ENCODE measurements at places on chromosomes 5 and 9.

DNA sequence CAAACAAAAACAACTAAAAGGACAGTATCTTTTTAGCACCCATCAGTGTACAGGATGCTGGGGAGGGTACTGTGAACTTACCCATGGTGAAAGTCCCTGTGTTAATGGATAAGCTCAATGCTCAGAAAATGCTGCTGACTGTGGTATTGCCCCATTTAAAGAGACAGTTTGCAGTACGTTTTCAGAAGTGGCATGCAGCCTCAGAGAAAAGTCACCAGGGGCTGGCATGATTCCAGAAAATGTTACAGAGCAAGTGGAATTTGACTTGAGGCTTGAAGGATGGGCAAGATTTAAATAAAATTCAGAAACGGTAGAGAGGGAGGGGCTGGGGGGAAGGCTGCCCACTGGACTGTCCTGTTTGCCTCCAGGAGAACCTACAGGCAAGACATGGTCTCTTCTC lies 7.2 kb downstream of the S1PR3 start:
- H3K27me3 ChIP-seq = peaks cover 26% of the 10 kb centered on the region
- peaks cover 3% of the 10 kb centered on the region for H3K4me1 ChIP-seq
- no peaks in the 10 kb centered on the region for H3K36me3 ChIP-seq
- H3K27ac ChIP-seq = no peak overlapping the region
- DNase-seq = no peak
- no peak overlapping the region for H3K4me3 ChIP-seq

DNA sequence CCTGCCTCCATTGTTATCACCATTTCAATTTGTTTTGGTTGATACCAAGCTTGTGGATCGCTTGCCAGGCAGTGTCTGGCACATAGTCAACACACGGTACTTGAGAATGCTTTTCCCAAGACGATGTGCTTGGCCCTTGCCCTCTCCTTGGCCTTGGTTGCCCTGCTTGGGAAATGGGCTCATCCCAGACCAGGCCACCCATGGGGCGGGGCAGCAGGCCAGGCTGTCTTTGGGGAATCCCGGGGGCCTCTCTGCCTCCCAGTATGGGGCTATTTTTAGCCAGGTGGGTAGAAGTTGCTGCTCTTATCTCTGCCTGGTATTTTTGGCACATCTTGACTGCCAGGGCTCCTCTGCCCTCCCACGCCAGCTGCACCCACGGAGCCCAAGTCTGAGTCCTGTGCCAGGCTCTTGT lies 49.9 kb downstream of the LMX1B start:
- DNase-seq = no peak
- no peaks in the 10 kb centered on the region for H3K36me3 ChIP-seq
- H3K27ac ChIP-seq = no peak overlapping the region
- no peak overlapping the region for H3K4me3 ChIP-seq
- H3K27me3 ChIP-seq = peaks cover 25% of the 10 kb centered on the region

DNA sequence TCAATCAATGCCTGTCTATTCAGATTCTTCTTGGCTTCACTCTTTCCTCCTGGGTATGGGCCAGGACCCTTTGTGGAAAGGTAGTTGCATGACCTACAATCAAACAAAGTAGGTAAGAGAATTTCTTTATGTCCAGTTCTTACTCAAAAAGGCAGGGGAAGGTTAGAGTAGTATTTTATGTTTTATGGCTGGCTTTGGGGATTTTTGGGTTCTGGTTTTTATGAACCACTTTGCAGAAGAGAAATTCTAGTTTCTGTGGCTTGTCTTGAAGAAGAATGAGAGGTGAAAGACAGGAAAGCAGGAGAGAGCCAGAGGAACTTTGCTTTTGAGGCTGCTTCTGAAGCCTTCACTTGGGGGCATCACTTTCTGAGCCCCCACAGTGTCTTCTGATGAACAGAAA lies 14.7 kb upstream of the CRHBP start:
- H3K36me3 ChIP-seq = no peaks in the 10 kb centered on the region
- peaks cover 20% of the 10 kb centered on the region for H3K27me3 ChIP-seq
- no peak overlapping the region for H3K4me3 ChIP-seq
- H3K27ac ChIP-seq = peak overlapping the region; percentile 37

DNA sequence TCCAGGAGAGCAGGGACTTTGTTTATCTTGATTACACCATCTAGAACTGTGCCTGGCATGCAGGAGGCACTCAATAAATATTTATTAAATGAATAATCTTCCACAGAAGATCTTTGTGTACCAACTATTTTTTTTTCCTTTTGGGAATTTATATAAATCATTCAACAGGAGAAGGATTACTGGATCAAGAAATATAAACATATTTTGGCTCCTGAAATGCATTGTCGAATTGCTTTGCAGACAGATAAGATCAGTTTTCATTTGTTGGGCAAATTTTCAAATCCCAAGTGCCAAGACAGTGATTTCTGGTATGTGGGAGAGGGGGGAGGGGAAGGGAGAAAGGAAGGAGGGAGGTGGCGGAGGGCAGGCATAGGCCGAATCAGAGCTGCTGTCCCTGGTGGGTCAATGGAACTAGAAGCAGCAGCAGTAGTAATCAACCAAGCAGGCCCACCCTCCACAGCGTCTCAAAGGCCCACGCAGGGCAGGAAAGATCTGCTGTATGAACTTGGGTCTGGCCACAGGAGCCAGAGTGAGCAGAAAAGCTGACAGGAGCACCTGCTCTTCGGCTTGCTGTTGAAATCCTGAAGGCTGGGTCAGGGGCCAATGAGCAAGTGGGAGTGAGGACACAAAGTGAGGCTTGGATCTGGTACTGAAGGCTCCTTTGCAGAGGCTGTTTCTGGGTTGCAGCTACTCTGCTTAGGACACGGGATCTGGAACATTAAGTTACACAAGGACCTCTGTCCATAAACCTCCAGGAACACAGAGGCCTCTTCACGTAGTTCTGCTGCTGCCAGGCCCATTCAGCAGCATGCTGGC lies 15.8 kb upstream of the TRAF1 start:
- peaks cover 5% of the 10 kb centered on the region for H3K4me1 ChIP-seq
- no peaks in the 10 kb centered on the region for H3K27me3 ChIP-seq
- no peaks in the 10 kb centered on the region for H3K36me3 ChIP-seq
- H3K4me3 ChIP-seq = no peak overlapping the region
- H3K27ac ChIP-seq = no peak overlapping the region

- H3K27ac ChIP-seq = no peak overlapping the region
- no peak for DNase-seq
- no peaks in the 10 kb centered on the region for H3K27me3 ChIP-seq
- H3K4me3 ChIP-seq = no peak overlapping the region
- H3K36me3 ChIP-seq = no peaks in the 10 kb centered on the region
Observed at GRCh38 chr9:28378231-28378630, 805.0 kb upstream of the C9orf72 start.

DNA sequence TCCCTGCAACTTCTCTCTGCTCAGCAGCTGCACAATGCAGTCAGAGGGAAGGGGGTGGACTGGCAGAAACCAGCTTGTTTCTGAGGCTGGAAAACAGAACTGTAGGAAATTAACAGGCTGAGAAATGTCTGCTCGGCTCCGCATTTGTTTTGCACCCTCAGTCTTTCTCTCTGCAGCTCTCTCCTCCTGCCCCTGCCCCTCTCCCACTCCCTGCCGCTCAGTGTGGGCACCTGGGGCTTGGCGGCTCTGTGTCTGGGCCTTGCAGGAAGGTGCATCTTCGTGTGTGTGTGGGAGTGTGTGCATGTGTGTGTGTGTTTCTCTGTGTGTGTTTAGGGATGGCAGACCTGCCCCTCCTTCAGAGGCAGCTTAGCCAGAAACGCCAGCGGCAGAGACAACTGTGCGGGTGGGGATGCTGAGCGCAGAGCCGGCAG lies 53.0 kb downstream of the PCDH1 start:
- H3K4me3 ChIP-seq = no peak overlapping the region
- no peak overlapping the region for H3K27ac ChIP-seq
- H3K4me1 ChIP-seq = peaks cover 15% of the 10 kb centered on the region
- peaks cover 16% of the 10 kb centered on the region for H3K27me3 ChIP-seq
- DNase-seq = no peak
- no peaks in the 10 kb centered on the region for H3K36me3 ChIP-seq

- no peaks in the 10 kb centered on the region for H3K36me3 ChIP-seq
- H3K4me1 ChIP-seq = no peaks in the 10 kb centered on the region
- no peak overlapping the region for H3K4me3 ChIP-seq
- no peak overlapping the region for H3K27ac ChIP-seq
- DNase-seq = no peak
Observed at GRCh38 chr5:96326902-96327301, 106.1 kb downstream of the PCSK1 start.

DNA sequence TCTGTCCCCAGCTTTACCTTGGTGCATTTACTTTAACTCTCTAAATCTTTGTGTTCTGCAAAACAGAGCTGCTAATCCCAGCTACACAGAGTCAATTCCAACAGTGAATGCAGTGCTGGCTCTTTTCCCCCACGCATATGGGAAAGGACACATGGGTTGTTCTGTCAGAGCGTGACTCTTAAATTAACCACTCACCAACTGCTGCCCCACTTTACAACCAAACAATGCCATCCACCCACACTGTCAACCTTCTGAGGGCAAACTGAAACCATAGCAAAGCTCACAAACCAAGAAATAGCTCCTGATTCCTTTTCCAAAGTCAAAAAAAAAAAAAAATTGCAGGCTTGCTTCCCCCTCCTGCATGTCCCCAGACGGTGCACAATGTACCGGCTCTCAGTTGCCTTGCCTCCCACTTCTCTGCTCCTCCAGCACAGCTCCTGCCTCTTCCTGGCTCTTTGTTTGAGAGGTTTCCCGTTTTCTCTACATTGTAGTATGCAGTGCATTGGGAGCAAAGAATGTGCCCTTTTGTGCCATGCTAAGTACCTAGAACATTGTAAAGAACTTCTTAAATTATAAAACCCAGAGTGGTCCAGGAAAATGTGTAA lies 151.5 kb upstream of the DAPK1 start:
- no peaks in the 10 kb centered on the region for H3K36me3 ChIP-seq
- H3K4me1 ChIP-seq = no peaks in the 10 kb centered on the region
- no peak overlapping the region for H3K4me3 ChIP-seq
- no peak for DNase-seq

GRCh38 chr9:104345061-104345460 lies 159.0 kb upstream of the OR13F1 start:
- no peaks in the 10 kb centered on the region for H3K4me1 ChIP-seq
- H3K4me3 ChIP-seq = no peak overlapping the region
- H3K27ac ChIP-seq = no peak overlapping the region
- no peaks in the 10 kb centered on the region for H3K27me3 ChIP-seq
- H3K36me3 ChIP-seq = no peaks in the 10 kb centered on the region

DNA sequence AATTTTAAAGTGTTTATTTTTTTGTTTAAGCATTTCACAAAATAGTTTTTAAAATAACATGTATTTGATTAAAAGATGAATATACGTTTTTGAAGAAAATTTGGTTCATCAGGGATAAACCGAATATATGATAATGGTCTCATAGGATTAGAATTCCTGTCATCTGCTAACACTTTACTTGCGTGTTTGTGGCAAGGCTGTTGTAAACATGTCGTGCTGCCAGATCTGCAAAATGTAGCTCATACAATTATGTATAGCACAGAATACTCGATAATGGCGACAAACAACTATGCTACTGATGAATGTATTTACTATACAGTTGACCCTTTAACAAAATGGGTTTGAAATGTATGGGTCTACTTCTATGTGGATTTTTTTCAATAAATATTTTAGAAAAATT lies 7.2 kb upstream of the TXNDC8 start:
- no peaks in the 10 kb centered on the region for H3K27me3 ChIP-seq
- no peaks in the 10 kb centered on the region for H3K36me3 ChIP-seq
- no peaks in the 10 kb centered on the region for H3K4me1 ChIP-seq

- no peak overlapping the region for H3K4me3 ChIP-seq
- H3K36me3 ChIP-seq = peaks cover 41% of the 10 kb centered on the region
- peaks cover 2% of the 10 kb centered on the region for H3K4me1 ChIP-seq
- no peak for DNase-seq
- no peaks in the 10 kb centered on the region for H3K27me3 ChIP-seq
Observed at GRCh38 chr5:157366741-157367674, 93.0 kb upstream of the NIPAL4 start.

- DNase-seq = no peak
- no peak overlapping the region for H3K27ac ChIP-seq
- no peaks in the 10 kb centered on the region for H3K4me1 ChIP-seq
- no peak overlapping the region for H3K4me3 ChIP-seq
- H3K36me3 ChIP-seq = no peaks in the 10 kb centered on the region
Observed at GRCh38 chr9:6549106-6549800, 96.3 kb downstream of the GLDC start.
